Activated T-cell treated with anti-CD3 and anti-CD28 coated beads for 48 hours (primary cell): ENCODE measurements at places on chromosomes 16 and 17.

DNA sequence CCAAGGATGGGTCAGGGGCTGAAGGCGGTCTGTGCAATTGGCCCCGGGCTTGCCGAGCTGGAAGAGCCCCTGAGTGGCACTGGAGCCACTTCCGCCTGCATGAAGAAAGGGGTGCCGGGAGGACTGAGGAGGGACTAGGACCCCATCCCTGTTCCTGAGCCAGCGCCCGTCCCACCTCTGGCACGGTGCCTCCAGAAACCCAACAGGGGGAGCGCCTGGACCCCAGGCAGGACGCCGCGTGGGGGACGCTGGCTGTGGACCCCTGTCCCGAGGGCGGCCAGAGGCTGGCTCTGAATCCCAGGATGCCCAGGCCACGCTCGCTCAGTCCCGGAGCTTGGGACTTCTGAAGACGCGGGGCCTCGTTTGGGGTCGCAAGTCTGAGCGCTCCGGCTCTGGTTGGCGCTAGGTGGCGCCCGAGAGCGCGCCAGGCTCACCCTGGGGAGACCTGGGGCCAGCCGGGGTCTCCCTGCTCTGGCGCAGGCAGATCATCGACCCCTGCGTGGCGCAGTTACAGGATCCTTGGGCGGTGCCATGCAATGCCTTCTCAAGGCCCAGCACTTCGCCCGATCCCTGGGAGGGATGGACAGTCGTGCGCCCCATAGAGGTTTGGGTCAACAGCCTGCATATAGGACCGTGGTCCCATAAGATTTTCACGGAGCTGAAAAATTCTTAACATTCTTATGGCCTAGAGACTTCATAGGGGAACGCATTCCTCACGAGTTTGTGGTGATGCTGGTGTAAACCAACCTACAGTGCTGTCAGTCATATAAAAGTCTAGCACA is 58.5 kb upstream of the CREBBP start:
- DNase-seq: peak; percentile 72

- no peak for DNase-seq
Observed at GRCh38 chr16:35146031-35146710, 1686.8 kb downstream of the TP53TG3F start.

- DNase-seq: no peak
Observed at GRCh38 chr16:30600929-30601328, 9.3 kb downstream of the ZNF689 start.

GRCh38 chr17:77358801-77359200 is 218.0 kb downstream of the SEC14L1 start:
- no peak for DNase-seq
